ENCODE measurements at places on chromosomes 7 and 10.
A peak's percentile ranks its signal among the peaks of the same experiment; 100 is the strongest.

GRCh38 chr10:5547931-5548660 lies 23.3 kb downstream of the CALML3 start:
- DNase-seq, result no peak

GRCh38 chr7:48337012-48337621 lies 165.9 kb downstream of the ABCA13 start:
- no peak for DNase-seq

GRCh38 chr10:110852255-110852896 lies 19.4 kb upstream of the PDCD4 start:
- DNase-seq, result peak; percentile 97

DNA sequence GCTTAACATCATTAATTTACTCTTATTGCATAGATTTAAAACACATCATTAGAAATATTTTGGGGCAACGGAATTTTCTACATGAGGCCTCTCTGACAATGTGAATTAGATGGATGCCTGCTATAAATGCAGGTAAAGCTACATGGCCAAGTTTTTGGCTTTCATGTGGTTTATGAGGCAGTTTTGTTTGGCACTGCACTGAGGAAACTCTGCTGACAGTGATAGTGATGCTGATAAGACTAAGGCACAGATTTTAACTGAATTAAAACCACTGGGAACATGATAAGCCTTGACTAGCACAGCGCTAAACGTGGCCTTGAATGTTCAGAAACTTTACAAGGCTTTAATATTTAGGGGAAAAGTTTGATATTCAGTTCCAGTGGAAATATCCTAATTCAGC lies 114.3 kb upstream of the NOBOX start:
- DNase-seq, result no peak

- no peak for DNase-seq
These were observed 84.9 kb upstream of the PPP1R17 start for GRCh38 chr7:31602041-31602625.

DNA sequence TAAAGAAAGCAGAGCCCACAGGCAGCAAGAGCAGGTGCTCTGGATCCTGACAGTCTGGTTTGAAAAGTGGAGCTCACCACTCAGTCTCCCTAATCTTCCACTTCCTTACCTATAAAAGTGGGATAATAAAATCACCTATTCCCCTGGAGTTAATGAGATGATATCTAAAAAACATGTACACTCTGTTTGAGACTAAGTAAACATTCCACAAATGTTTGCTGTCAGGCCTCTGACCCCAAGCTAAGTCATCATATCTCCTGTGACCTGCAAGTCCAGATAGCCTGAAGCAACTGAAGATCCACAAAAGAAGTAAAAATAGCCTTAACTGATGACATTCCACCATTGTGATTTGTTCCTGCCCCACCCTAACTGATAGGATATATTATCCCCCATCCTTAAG lies 1324.5 kb downstream of the XPNPEP1 start:
- DNase-seq, result no peak

DNA sequence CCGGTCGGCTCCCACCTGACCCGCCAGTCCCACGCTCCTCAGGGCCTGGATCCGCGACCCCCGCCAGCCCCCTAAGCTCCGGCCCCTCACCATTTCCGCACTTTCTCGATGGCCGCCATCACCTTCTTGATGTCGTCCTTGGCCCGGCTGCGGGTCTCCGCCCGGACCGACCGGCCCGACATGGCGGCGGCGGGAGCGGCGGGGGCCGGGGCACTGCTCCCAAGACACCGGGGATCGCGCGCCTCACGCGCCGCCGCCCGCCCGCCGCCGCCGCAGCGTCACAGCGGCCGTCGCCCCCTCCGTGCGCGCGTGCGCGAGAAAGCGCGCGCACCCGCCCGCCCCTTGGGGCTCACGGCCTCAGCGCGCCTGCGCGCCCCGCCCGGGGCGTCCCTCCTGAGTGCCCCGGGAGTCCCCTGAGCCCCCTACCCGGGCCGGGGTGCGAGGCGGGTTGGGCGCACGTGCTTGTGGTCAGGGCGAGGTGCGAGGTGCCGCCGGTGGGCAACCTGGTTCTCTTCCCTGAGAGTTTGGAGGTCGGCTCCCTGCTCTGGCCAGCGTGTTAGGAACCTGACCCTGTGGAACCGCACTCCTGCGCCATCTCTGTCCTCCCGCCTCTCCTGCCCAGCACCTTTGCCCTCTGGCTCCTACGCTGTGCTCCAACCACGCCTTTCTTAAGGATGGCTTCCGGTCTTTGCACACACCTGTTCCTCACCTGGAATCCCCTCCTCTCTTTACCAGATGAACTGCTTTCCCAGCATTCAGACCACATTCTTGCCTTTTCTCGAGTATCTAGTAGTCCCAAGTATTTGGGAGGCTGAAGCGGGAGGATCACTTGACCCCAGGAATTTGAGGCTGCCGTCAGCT lies at the start of gene BCL7B:
Gene BCL7B, minus strand, starts transcription at position 294 of the 861 bp plus-strand sequence. Its CDS starts 112 bp downstream, at position 182.
- no peak for DNase-seq

DNA sequence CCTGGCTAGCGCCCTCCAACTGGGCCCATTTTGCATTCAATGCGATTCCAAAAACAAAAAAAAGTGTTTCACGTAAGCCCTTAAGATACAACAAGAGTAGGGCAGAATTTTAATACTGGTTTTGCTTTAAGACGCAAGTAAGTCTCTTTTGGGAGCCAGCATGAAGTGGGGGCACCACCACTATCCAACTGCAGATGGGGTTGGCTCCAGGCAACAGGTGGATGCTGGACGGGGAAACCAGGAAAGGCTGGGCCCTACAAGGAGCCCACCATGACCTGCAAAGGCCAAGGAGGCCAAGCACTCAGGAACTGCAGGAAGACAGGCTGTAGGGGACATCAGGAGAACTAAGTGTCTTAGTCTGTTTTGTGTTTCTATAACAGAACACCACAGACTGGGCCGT lies 86.5 kb upstream of the INSIG1 start:
- DNase-seq, result no peak

DNA sequence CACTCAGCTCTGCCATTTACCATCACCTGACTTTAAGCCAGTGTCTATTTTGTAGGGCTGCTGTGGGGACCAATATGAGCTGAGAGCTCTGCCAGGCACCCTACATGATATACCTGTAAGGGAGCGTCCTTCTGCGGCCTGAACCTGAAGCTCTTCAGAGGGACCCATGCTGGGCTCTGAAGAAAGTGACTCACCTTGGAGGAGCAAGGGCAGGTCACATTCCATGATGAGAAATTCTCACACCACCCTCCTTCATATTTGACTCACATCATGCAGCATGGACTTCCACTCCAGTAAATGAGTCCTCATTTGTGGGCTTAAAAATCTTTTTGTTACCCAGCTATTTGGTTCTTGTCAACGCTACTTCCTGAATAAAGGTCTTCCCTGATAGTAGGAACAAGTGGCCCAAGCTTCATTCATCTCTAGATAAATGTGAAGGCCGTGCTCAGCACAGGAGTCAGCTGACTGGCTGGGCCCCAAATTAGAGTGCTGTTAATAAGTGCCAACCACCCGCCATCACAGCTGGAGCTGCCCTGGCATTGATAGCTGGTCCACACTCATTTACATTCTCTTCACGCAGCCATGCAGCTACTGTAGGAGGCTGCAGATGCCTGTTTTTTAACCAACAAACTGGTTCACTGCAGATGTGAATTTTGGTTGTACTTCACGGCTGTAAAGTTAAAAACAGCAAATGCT lies 78.4 kb downstream of the RNF216 start:
- peak; percentile 59 for DNase-seq

- no peak for DNase-seq
These were observed 1.6 kb upstream of the PIK3CG start for GRCh38 chr7:106863274-106863997.

- DNase-seq, result no peak
These were observed 115.8 kb upstream of the ITGB1 start for GRCh38 chr10:33073641-33074415.

DNA sequence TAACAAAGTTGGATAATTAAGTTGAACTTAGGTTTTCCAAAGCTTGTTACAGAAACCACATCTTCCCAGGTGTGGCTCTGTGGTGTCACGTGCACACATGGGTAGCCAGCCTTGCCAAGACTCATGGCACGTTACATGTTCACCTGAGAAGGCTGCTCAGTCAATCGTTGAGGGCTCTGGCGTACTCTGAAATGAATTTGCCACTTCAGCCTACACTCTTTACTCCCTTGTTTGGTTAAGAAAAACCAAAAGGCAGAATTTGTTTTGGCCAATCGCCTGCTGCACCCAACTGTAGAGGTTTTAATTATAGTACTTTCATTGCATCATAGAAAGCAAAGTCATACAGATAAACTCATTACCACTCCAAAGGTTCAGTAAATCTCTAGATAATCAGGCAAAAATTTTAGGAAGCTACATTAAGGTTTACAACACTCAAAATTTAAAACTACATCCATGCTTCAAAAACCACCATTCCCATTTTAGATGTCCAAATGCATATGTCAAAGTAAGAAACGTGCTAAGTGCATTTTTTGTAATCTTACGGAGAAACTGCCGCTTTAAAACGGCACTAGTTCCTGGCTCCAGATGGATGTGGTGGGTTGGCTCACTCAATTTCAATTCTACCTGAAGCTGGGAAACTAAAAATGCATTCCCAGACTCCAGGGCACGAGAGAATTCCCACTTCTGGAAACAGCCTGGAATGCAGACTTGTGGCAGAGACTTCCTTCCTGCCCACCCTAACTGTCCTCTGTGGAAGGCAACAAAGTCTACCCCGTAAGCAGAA lies 88.4 kb downstream of the DIP2C start:
- peak; percentile 47 for DNase-seq

DNA sequence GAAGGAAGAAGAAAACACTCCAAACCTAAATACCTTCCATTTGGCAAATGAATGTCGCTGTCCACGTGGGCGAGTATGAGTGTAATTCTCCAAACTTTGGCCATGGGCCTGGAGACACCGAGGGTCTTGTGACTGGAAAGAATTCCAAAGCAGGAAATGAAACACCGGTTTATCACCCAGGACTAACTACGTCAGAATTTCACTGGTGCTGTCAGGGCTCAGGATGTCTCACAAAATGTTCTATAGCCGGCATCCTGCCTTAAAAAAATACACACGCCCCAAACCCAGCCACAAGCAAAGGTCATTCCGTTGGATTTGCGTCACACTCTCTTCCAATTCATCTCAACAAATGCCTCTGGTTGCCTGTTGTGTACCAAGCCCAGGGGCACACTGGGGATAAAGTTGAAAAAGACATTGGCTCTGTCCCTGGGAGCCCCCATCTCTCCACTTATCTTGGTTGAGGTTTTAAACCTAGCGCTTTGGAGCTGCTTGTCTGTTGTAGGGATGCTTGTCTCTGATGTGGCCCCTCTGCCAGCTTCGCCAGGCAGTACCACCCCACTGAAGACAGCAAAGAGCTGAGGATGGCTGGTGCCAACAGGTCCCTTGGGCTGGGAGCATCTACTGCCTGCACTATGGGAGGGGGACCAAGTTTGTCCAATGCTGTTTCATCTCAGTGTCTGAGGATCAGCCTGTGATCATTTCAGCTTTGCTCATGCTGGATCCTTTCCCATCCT lies 31.2 kb downstream of the GSTO2 start:
- no peak for DNase-seq

GRCh38 chr10:51010977-51011376 lies 63.3 kb upstream of the PRKG1 start:
- DNase-seq, result no peak

- DNase-seq, result no peak
These were observed 10.0 kb upstream of the GTF2IRD1 start for GRCh38 chr7:74443543-74444247.

DNA sequence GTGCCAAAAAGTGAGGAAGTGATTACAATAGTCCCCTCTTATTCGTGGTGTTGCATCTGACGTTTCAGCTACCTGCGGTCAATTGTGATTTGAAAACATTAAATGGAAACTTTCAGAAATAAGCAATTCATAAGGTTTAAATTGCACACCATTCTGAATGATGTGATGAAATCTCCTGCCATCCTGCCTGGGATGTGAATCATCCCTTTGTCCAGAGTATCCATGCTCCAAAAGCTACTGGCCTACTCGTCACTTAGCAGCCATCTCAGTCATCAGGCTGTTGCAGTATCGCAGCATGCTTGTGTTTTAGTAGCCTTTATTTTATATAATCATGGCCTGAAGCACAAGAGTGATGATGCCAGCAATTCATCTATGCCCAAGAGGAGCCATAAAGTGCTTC lies 97.7 kb upstream of the CDCA7L start:
- DNase-seq, result no peak

- no peak for DNase-seq
These were observed 42.5 kb upstream of the LRGUK start for GRCh38 chr7:134084488-134085144.

- no peak for DNase-seq
These were observed 33.2 kb upstream of the DNAAF5 start for GRCh38 chr7:693280-693679.

- DNase-seq, result no peak
These were observed 17.0 kb upstream of the RALA start for GRCh38 chr7:39606352-39606751.

DNA sequence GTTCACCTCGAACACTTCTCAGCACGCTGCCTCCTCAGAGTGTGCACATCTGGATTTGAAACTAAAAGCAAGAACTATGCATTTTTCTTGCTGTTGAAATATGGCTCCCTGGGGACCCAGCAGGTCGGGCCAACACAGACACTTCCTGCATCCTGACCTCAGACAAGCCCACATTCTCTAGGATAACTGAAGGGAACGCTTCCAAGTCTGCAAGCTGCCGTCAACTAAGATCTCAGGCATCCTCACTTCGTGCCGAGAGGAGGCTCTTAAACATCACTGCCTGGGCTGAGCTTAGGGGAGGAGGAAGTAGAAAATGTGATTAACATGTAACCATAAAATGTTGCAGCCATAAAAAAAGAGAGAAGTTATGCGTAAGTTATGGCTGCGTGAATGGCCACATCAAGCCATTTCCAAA lies 65.5 kb downstream of the PYROXD2 start:
- DNase-seq, result no peak
